ENCODE measurements at places on chromosomes 2 and 18.

- no peak for DNase-seq
Observed at GRCh38 chr2:204176306-204176705, 239.7 kb downstream of the ICOS start.

DNA sequence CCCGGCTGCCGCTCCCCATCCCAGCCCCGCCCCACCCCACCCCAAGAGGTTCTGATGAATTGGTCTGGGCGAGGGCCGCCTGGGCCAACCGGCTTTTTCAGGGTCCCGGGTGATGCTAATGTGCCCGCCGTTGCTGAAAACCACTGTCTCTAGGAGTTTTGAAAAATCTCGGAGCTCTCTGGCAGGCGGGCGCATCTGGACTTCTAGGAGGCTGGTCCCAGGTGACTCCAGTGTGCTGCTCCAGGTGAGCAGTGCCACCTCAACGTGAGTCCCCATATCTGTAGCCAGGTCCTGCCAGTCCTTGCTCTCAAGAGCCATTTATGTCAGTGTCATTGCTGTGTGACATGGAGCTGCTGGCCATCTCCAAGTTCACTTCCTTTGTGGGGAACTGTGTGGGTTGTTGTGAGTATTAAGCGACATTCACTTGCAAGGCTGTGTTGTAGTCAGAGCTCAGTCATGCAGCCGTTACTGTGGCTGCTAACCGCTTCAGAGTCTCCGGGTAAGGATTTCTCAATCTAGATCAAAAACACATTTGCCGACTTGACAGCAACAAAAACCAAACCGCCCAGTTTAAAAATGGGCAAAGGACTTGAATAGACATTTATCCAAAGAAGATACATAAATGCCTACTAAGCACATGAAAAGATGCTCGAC, at the start of gene RFX8:
Gene RFX8, minus strand, starts transcription at position 382 of the 654 bp plus-strand sequence. CDS start 8,264 bp downstream, outside the sequence.
- no peak for DNase-seq

- no peak for DNase-seq
Observed at GRCh38 chr2:215771241-215771640, 242.1 kb downstream of the MREG start.

DNA sequence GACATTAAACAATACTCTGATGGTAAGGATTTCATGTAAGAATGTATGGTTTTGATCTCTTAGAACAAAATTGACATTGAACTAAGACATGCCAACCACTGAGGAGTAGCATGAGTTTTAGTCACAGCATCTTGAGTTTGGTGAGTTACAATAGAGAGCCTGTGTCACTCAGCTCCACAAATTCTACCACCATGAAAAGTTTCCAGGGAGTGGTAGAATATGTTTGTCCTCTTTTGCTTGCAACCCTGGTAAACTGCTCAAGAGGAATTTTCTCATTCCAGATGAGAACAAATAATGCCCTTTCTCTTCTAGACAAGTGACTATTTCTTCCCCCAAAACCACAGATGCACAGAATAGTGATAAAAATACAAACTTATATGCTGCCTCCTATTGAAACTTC, 502.0 kb upstream of the VRK2 start:
- DNase-seq = no peak

DNA sequence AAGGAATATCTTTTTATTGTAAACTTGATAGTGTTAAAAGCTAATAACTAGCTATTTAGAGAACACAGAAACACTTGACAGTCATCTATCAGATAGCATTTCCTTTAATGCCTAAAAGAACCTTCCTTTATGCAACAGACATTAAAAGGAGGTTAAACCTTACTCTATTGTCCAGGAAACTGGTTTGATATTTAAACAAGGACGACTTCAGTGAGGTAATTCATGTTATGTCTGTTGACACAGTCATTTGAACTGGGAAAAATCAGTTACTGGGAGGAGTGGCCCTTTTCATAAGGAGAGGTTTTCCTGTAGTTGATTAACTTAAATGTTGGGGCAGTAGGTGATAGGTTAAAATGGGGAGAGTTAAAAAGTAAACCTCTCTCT, 6.7 kb downstream of the TGIF1 start:
- no peak for DNase-seq

GRCh38 chr2:159468257-159468656, 148.1 kb downstream of the BAZ2B start:
- no peak for DNase-seq

DNA sequence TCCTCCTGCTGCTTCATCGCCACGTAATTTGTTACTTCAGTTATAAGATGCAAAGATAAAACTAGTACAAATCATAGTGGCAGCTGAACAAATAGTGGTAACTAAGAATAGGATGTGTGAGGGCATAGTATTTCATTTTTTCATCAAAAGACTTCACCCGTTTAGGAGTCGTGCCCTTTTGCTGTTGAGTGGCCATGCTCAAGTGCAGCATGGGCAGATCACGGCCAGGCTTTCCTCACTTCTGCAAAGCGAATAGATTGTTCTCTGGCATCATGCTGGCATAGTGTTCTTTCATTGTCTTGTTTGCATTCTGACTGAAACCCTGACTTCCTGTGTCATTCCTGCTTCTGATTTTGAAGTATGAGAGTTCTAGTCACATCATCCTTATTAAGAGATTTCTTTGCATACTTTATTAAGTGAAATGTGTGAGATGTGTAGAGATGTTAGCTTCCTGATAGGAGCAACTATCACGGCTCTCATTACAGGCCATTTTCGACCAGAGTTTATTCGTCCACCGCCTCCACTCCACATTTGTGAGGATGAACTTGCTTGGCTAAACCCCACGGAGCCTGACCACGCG, 11.8 kb downstream of the CNOT11 start:
- no peak for DNase-seq

- no peak for DNase-seq
Observed at GRCh38 chr2:10079870-10080535, at the start of gene CYS1. TSS of gene CYS1 (minus strand) at chr2:10080411. CDS start at chr2:10080223, 188 bp downstream.

- DNase-seq = no peak
Observed at GRCh38 chr2:204585930-204586329, 40.7 kb downstream of the PARD3B start.

- DNase-seq = no peak
Observed at GRCh38 chr18:48605408-48605845, 66.6 kb downstream of the CTIF start.

GRCh38 chr2:16584824-16585540, 80.7 kb downstream of the CYRIA start:
- DNase-seq = no peak

GRCh38 chr2:48344441-48344756, 185.6 kb upstream of the STON1 start:
- no peak for DNase-seq

DNA sequence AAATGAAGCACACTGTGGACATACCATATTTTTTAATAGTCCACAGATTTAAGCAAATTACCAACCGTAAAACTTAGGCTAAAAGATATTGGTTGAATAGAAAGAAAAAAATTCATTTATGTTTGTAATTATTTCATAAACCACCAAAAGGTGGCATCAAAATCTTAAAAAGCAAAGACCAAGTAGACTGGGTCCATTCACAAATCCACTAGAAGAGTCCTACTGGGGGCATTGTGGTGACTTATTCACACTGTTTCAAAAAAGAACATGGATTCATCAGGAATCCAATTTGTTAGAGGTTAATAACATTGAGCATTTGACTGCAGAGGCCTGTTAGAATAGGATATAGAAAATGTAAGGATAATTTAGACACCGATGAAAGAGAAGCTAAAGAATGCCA, 194.9 kb upstream of the KYNU start:
- DNase-seq = no peak

GRCh38 chr2:33372940-33373553, 103.4 kb upstream of the RASGRP3 start:
- peak; percentile 11 for DNase-seq

- DNase-seq = no peak
Observed at GRCh38 chr2:19709553-19709952, 192.2 kb downstream of the TTC32 start.

GRCh38 chr2:184611361-184612085, 13.2 kb downstream of the ZNF804A start:
- DNase-seq = no peak

DNA sequence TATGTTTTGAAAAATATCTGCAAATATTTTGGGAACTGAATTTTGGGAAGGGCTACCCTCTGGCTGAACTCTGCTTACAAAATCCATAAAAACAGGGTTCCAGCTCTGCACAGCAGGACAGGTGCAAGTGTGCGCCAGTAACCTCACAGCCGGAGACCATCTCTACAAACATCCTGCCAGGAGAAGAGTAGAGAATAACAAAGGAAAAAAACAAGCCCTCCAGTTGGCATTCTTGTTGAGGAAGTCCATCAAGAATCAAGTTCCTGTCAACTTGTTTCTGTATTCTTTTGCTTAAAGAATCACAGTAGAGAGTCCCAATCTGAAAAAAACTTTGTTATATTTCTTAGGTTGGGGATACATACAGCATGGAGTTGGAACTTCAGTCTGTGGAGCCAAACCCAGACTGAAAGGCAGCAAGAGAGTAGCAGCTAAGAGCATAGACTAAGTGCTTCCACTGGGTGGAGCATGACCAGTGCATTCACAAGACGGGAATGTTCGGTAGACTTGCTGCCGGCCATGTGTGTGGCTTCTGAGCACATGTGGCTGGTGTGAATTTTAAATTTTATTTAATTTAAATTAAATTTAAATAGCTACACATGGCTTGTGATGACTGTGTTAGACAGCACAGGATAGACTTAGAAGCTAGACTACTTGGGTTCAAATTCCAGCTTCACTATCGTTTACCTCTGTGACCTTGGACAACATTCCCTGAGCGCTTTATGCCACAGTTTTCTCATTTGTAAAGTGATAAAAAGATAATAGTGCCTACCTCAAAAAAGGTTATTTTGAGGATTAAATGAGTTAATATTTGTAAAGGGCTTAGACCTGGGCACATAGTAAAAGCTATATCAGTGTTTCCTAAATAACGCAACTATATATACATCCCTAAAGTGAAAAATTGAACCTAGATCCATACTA, 41.9 kb downstream of the SPTBN1 start:
- DNase-seq = no peak

Measured in GM12892 (cell line).